Non-pigmented ciliary epithelial cell (primary cell): ENCODE measurements at places on chromosomes 4 and X.

DNA sequence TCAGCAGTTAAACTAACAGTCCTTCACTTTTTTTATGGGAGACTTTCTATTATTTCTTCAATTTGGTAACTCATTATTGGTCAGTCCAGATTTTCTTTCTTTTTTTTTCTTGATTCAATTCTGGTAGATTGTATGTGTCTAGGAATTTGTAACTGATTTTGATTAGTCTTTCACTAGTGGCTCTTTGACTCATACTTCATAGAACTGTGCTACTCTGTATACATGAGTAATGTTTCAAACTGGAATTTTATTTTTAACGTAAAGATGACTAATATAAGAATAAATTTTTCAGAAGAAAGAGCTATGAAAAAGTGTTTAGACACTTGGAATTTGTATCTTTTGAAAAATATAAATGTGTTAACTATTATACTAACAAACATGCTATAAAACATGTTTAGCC, 813.0 kb downstream of the TRAM1L1 start:
- no peak for DNase-seq

DNA sequence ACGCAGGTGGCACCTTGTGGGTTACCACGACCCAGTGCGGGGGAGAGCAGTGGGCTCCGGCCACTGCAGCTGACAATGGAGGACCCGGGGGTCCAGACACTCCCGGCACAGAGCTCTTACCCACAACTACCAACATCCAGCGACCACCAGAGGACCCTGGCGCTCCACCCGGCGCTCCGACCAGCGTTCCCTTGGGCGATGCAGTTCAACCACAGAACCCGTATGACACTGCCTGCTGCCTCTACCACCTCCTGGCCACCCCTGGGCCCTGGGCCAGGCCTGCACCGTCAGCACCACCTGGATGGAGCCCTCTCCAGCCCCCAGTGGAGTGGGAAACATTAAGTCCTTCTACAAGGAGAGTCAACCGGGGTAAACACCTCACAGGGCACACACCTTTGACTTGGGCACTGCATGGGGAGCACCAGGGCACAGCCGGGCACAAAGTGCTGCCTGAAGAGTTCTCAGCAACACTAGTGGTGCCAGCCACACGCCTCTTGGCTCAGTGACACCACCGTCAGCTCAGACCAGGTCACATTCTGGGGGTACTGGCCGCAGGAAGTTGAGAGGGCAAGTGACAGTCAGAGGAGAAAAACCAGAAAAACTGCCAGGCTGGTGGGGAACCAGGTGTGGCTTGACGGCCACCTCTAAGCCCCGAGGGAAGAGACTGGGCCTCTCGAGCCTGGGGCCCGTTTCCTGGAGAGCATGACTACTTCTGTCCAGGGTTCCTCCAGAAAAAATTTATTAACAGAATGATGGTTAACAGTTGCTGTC, 2.6 kb downstream of the CTBP1 start:
- no peak for DNase-seq

GRCh38 chrX:153719238-153719637, 4.9 kb downstream of the BCAP31 start:
- no peak for DNase-seq

DNA sequence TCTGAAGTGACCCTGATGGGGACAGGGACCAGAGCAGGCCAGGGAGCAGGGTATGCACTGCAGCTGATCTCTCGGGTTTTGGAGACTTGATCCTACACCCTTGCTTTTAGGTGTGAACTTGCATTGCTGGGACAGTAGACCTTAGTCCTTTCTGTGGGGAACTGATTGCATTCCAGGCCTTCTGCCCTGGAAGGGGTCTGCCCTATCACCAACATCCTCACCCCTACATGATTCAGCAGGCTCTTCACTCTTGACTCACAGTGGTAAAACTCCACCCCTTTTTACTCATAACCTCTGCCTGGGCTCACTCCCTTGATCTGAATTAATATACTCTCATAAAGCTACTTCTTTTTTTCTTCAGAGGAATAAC, 6.6 kb upstream of the DDX60L start:
- no peak for DNase-seq

GRCh38 chr4:128286474-128287058, 1.0 kb downstream of the PGRMC2 start:
- DNase-seq, result no peak

GRCh38 chrX:154748712-154749339, 2.1 kb downstream of the GAB3 start:
- DNase-seq, result no peak
